ENCODE measurements at places on chromosomes 11 and 22.

DNA sequence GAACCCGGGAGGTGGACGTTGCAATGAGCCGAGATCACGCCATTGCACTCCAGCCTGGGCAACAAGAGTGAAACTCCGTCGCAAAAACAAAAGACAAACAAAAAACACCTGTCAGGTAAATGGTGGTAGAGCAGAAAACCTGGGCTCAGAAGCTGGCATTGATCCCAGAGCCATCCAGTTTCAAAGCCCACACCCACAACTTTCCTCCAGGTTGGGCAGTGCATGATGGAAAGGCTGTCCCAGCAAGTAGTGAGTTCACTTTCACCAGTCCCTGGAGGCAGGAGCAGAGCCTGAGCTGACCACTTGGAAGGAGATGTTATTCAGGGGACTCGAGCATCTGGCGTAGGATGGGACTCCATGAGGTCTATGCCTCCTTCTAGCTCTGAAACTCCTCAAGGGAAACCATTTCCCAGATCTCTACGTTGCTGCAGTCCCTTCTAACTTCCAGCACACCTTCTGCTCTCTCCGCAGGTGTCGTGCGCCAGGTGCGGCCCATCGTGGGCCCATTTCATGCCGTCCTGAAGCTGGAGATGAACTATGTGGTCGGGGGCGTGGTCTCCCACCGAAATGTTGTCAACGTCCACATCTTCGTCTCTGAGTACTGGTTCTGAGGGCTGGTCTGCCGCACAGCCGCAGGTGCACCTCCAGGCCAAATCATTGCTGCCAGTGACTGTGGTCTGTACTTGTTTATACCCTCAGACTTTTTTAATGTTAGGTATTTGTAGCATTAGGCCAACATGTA lies 71.6 kb upstream of the ATXN10 start:
- DNase-seq = no peak

GRCh38 chr11:17428261-17428660 lies 39.8 kb upstream of the KCNJ11 start:
- DNase-seq = no peak

DNA sequence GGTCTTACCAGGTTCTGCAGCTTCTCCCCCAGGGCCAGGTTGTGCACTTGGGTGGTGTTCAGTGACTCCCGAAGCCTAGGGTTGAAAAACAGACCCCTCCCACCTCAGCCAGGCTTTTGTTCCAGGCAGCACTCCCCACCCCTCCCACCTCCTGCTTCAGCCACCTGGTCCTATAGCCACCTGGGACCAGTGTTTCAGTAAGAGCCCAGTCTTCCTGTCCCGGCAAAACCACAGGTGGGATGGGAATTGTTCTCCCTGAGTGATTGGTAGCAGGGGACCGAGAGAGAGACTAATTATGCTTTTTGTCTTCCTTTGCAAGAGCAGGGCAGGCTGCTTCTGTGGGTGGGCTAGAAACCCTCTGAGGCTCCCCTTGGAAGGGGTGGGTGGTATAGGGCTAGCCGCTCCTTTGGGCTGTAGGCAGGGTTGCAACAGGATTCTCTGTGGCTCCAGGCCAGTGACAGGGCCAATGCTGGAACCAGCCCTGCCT lies 8.5 kb upstream of the NAALADL1 start:
- no peak for DNase-seq

- DNase-seq = no peak
Measured at GRCh38 chr11:76832361-76832760, 28.4 kb upstream of the ACER3 start.

GRCh38 chr22:47177334-47177815 lies 414.9 kb downstream of the TBC1D22A start:
- no peak for DNase-seq

DNA sequence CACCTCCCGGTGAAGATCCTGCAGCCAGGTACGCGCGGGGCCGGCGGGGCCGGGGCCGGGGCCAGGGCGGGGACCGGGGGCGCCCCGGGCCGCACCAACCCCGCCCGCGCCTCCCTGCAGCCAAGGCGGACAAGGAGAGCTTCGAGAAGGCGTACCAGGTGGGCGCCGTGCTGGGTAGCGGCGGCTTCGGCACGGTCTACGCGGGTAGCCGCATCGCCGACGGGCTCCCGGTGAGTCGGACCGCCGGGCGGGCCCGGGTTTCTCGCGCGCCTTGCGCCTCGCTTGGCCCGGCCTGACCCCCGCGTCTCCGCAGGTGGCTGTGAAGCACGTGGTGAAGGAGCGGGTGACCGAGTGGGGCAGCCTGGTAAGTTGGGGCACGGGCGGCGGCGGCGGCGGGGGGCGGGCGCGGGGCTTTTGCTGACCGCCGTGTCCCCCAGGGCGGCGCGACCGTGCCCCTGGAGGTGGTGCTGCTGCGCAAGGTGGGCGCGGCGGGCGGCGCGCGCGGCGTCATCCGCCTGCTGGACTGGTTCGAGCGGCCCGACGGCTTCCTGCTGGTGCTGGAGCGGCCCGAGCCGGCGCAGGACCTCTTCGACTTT lies 531 bp downstream of the PIM3 start:
- DNase-seq = no peak

DNA sequence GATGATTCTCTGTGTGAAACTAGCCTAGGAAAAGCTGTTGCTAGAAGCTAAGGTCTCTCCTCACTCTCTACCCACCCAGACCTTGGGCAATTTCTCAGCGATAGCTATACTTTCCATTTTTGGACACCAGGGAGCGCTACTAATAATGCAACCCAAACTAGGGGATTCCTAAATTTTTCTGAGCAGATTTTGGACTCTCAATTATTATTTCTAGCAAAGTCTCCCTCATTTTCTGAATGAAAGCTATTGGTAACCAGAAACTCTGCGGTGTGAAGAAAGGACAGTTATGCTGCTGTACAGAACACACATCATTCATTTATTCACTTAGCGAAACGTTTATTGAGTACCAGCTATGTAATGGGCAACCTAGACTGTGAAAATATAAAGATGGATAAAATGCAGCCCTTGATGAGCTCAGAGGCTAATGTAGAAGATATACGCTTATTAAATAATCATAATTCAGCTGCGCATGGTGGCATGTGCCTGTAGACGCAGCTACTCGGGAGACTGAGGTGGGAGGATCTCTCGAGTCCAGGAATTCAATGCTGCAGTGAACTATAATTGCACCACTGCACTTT lies 6.1 kb upstream of the STIM1 start:
- DNase-seq = no peak

GRCh38 chr11:109349276-109350080 lies 72.5 kb upstream of the C11orf87 start:
- no peak for DNase-seq

GRCh38 chr11:65586676-65587075 lies 8.9 kb downstream of the KCNK7 start:
- no peak for DNase-seq

DNA sequence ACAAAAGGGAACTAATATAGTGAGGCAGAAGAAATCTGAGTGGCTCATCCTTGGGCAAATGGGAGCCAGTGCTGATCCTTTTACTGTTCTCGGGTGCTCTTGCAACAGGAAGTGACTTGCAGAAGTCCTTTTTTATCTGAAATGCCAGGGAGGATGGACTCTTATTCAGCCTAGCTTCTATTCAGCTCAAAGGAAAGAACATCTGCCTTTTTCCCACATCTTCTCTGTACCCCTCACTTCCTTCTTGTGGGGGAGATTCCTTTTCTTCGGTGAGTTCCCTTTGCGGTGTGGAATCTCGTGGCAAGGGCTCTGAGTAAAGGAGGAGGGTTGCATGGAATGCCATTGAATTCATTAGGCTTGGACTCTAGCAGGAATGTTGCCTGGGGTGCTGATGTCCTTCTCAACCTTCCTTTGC lies 76.2 kb downstream of the ZBTB16 start:
- no peak for DNase-seq

DNA sequence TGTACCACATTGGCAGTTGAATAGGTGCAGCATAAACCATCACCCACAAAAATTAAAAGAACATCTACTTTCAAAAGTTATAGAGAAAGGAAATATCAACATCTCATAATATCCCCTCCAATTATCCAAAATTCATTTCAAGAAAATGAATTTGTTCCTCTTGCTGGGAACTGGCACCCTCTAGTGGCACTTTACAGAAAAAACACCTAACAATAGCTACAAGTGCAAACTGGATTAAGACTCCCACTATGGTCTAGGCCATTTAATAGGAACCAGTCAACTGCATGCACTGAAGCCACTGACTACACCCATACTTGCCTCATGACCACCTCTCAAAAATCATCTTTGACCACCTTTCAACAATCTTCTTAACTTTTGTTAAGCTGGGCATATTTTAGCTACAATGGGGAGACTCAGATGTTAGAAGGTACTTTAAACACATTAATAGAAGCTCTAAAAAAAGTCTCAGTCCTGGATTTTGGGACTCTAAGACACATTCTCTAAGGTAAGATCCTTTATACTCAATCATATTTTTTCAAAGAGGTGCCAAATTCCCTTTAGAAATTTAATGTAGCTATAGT lies 17.3 kb downstream of the TRAF6 start:
- no peak for DNase-seq

GRCh38 chr11:111814557-111815320 lies 48.5 kb upstream of the PPP2R1B start:
- DNase-seq = no peak

DNA sequence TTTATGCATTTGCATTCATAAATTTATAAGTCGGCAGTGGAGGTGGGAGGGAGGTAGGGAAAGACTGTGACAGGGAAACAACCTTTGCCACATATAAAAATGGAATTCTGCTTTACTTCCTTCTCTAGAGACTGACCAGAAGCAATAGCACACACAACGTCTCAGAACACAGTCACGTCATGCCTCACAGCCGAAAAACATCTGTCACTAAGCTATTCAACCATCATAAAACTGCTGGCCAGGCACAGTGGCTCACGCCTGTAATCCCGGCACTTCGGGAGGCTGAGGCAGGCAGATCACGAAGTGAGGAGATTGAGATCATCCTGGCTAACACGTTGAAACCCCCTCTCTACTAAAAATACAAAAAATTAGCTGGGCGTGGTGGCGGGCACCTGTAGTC lies 101.0 kb upstream of the CHRM4 start:
- no peak for DNase-seq

DNA sequence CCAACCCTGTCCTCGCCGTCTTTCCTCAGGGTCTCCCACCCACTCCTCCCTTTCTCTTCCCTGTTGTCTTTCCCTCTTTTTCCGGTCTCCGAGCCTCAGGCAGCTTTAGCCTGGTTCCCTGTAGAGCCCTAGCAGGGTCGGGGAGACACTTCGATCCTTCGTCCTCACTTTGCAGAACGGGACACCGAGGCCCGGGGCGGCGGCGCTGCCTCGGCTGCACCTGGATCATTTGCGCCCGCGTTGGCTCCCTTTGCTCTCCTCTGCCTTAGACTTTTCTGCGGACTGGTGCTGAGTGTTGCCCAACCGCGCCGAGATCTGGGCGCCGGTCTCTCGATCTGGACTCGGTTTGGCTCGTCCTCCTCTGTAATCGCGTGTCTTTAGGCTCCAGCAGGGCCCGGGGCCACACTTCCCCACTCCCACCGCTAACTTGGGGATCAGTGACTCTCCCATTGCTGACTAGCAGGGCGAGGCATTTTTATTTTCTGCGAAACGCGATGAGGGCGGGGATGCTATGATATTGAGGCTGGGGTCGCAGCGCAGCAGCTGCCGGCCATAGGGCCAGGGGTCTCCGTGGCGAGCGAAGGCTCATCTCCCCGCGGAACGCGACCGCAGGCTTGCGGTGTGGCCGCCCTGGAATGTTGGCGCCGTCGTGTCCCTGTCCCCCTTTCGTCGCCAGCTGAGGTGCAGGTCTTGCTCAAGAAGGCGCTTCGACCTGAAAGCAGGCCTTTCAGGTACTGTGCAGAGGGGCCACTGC lies 1.6 kb upstream of the E2F8 start:
- no peak for DNase-seq

- DNase-seq = peak; percentile 86
Measured at GRCh38 chr11:406796-407650, 7.8 kb downstream of the SIGIRR start.

DNA sequence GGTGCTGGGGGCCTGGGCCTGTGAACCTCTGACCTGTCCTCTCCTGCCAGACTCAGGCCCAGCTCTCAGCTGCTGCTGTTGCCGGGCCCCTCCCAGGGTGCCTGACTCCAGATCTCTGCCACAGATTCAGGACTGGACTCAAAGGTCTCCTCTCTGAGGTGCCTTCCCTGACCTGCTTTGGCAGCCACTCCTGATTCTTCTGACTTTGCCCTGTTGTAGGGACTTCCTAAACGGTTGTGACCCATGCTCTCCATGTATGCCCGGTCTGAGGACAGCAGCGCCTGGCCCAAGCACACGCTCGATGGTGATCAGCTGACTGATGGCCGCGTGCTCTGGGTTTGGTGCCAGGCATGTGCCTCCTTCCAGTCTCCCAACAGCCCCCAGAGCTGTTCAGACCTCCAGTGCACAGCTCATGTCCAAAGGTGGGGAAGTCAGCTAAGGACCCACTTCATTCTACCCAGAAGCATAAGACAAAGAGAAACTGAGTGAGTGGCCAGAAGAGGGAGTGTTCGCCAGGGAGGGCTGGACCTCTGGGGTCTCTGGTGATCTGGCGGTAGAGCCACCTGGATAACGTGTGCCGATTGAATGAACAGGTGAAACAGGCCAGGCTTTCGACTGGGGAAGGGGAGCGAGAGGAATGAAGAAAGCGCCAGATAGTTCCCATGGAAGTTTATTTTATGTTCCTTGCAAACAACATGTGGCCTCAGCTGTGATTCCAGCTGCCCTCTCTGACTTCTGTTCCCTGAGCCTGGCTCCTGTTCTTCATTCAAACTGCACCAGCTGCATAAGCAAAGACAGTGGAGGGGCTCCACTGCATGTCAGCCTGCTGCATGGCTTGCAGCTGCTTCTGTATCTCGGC lies 8.1 kb upstream of the TOP3B start:
- DNase-seq = no peak

DNA sequence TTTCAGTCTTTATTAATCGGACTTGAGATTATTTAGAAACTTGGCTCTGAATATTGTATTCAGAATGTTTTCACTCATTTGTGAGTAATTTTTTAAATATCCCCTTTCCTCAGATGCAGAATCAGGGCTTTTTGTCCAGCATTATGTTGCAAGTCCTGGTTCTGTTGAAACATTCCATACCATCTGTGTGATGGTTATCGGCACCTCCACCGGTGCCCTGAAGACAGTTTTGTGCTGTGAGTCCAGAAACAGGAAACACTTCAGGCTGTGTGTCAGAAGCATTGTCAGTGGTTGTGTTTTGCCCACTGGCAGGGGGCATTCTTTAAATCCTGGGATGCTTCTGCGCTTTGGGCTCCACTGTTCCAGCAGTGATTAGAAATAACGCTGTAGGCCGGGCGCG lies 20.4 kb downstream of the CDPF1 start:
- no peak for DNase-seq

DNA sequence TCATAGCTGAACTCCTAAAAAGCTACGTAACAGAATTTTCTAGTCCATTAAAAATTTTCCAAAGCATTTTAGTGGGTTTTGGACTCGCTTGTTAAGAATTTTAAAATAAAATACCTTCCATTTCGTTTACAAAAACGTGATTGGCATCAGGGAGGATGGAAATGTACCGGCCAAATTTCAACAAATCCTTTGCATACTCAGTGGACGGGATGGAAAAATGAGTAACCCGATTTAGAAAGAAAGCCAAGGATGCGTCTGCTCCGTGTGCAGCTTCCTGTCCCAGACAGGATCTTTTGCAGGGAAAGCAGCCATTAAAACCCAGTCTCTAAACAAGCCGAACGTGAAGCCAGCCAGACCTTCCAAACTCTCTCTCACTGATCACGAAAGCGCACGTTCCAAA lies 15.6 kb downstream of the TMEM184B start:
- no peak for DNase-seq
